ENCODE measurements at places on chromosomes 6 and 20.
A peak's percentile ranks its signal among the peaks of the same experiment; 100 is the strongest.

- DNase-seq = no peak
Observed at GRCh38 chr6:4021854-4022695, 56.9 kb downstream of the FAM217A start.

GRCh38 chr6:137223370-137224131 is 4.4 kb upstream of the IFNGR1 start:
- DNase-seq = peak; percentile 16

GRCh38 chr20:48197066-48197465 is 411.8 kb upstream of the SULF2 start:
- no peak for DNase-seq

DNA sequence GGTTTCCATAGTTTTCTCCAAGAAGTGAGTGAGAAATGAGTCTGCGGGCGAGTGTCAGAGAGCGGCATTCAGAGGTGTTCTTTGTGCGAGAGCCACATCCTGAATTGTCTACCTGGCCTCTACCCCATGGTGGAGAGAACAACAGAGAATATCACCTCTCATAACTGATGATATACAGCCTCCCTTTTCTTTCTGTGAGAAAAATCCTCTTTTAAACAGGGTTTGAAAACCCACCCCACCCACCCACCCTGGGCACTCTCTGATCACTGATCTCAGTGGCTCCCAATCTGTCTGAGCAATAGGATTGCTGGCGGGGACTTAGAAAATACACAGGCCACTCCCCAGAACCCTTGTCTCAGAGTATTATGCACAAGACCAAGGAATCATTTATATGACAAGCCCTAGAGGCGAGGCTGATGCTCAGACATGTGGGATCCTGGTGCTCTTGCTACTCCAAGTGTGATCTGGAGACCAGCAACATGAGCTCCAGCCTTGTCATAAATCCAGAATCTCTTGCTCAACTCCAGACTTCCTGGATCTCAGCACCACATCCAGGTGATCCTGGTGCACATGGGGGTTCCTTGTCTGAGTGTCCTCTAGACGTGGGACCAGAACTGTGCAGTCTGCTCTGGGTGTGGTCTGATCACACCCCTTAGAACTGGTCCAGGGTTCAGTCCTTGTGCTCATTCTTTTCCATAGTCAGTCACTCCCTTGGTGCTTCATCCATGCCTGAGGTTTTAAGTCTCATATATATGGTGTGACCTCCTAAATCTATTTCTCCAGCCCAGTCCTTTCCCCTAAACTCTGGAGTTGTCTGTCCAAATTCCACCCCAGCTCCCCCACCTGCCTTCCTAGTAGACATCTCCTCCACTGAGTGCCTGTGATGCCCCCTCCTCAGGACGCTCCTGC is 5.3 kb downstream of the HLA-B start:
- peak; percentile 34 for DNase-seq

- DNase-seq = peak; percentile 22
Observed at GRCh38 chr6:80214436-80215022, 108.1 kb downstream of the BCKDHB start.

- DNase-seq = no peak
Observed at GRCh38 chr20:35317416-35318210, 25.4 kb upstream of the FAM83C start.

DNA sequence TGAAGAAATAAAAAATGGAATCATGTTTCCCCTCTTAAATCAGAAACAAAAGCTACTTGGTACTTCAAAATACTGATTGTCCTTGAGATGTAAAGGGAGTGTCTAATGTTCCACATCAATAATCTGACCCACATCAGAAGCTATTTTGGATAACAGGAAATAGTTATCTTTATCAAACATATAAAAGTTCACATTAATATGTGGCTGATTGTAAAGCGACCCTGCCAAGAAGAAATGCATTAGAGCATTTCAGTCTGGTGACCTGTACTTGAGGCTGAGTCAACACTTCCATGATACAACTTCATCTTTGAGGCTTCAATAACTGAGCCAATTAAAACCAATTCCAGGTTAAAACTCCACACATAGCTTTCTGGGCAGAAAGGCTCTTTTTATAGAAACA is 31.8 kb downstream of the SYNE1 start:
- no peak for DNase-seq

GRCh38 chr6:54008589-54008988 is 102.7 kb upstream of the MLIP start:
- no peak for DNase-seq

GRCh38 chr6:113696960-113697359 is 160.2 kb upstream of the MARCKS start:
- no peak for DNase-seq

GRCh38 chr20:58518387-58518786 is 3.2 kb upstream of the APCDD1L start:
- DNase-seq = no peak
